ENCODE measurements at places on chromosomes 7 and 10.

GRCh38 chr7:71131256-71132126, 453 bp upstream of the GALNT17 start:
- peak; percentile 31 for DNase-seq

DNA sequence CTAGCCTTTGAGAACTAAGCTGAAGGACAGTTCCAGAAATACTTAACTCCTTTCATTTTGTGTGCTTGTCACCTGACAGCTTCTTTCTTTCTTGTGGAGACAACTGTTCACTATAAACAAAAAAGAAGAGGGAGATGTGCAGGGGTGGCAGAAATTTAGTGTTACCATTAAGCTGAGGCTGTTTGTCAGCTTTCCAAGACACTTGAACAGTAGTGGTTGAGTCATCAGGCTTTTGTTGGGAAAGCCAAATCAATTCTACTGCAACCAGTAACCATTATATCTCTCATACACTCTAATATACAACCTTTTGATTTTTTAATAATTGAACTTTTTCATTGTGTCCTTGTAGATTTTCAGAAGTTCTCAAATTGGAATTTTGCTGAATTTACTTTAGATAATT, 75.3 kb downstream of the POLL start:
- DNase-seq, result peak; percentile 31

DNA sequence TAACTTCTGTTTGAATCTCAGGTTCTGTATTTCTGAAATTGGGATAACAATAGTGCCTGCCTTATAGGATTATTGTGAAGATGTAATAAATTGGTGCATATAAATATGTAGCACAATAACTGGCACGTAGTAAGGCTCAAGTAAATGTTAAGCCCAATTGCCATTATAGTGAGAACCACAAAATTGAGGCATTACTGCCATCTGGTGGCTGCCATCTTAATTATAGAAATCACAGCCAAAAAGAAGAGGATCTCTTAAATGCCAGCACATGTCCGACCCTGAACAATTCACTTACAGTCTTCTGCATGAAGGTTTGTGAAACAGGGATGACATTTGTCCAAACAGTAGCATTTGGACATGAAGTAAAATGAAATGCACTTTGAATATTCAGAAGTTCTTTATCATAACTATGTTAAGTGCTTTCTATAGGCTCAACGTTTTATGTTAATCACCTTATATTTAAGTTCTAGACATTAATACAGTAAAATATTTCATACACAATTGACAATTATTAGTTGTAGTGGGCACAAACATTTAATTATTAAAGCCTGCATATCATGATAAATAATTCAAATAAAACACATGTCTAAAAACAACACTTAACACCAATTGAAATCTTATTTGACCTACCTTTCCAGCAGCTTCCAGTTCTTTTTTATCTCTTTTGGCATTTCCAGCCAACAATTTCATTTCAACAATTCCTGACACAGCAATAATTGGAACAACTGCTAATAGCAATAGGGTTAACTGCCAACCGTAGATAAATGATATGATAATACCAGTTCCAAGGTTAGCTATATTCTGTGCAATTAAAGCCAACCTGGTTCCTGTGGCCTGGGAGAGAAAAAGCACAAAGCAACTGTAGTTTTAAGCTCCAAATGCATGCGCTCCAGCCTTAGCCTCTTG, 58.5 kb downstream of the ABCB4 start:
- peak; percentile 62 for DNase-seq

GRCh38 chr7:84248843-84249242, 54.3 kb upstream of the SEMA3A start:
- no peak for DNase-seq

DNA sequence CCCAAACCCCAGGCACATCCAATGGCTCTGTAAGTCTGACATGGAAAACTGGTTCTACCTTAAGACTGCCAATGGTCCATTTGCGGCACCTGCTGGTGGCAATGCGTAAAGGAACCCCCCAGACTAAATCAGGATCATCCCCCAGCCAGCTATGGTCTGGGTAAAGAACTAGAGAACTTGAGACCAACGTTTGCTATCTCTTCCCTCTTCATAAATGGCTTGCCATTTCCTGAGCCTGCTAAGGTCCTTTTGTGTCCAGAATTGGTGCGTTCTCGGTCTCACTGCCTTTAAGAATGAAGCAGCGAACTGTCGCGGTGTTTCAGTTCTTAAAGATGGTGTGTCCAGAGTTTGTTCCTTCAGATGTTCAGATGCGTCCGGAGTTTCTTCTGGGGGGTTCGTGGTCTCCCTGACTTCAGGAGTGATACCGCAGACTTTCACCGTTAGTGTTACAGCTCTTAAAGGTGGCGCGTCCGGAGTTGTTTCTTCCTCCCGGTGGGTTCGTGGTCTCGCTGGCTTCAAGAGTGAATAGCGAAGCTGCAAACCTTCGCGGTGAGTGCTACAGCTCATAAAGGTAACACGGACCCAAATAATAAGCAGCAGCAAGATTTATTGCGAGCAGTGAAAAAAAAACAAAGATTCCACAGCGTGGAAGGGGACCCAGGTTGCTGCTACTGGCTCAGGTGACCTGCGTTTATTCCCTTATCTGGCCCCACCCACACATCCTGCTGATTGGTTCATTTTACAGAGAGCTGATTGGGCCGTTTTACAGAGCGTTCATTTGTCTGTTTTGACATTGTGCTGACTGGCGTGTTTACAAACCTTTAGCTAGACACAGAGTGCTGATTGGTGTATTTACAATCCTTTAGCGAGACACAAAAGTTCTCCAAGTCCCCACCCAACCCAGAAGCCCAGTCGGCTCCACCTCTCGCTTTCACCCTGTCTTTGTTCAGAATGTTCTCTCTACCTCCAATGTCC, 95.4 kb downstream of the ELMO1 start:
- no peak for DNase-seq

DNA sequence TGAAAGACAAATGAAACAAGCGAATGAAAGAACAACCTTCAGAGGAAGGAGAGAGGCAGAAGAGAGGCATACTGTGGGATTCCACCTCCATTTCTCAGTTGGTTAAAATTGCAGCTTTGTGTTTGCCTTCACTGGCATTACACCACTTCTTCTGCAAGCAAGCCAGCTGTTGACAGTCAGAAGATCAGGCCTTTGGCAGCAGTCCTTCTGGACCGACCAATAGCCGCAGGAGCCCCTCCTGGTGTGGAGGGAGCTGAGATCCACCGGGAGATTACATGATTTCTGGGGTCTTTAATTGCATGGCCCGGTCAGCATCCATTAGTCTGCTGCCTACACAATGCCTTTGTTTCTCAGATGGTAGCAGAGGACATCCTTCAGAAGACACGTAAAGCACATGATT, 206.7 kb downstream of the ADAM12 start:
- no peak for DNase-seq

DNA sequence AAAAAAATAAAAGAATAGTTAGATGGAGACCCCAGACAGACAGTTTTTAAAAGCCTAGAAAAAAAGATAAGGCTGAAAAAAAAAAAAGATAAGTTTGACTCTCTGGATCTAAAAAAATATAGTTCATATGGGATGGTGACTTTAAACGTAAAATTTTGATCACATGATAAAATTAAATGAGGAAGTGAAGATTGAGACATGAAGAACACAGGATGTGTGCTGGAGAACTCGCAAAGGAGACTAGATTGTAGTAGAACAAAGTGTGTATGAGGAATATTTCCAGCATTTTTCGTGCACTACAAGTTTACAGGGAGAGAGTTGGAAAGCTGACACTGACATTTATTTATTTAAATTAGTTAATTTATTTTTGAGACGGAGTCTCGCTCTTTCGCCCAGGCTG, 286.4 kb downstream of the PRPF18 start:
- DNase-seq, result no peak

DNA sequence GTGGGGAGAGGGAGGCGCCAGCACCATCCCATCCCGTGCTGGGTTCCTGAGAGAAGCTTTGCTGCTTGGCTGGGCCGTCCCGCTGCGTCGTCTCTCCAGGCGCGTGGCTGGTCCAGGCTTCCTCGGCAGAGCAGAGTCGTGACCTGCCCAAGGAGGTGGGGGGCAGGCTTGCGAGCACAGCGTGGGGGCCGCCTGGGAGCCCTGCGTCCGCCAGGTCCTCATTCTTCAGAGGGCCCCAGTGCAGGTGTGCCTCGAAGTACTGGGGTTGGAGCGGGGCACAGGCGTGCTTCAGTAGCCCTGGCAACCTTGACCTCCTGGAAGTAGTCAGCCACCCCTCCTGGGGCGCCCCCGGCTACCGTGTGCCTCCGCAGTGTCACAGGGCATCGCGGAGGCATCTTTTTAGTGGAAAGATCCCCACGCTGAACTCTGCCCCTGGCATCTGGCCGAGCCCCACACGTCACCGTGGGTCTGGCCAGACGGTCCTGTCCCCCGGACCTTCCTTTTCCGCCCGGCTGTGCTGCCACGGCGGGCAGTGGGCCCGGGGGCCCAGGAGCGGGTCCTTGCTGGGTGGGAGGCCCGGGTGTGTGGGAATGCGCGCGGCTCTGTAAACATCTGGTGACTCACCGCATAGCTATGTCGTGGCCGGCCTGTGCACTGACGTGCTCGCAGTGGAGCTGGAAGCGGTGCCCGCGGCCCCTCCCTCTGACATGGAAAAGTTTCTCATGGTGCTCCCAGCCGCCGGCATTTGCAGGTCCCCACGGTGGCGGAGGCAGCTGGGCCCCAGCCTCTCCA, 6.4 kb downstream of the MAFK start:
- DNase-seq, result peak; percentile 98

DNA sequence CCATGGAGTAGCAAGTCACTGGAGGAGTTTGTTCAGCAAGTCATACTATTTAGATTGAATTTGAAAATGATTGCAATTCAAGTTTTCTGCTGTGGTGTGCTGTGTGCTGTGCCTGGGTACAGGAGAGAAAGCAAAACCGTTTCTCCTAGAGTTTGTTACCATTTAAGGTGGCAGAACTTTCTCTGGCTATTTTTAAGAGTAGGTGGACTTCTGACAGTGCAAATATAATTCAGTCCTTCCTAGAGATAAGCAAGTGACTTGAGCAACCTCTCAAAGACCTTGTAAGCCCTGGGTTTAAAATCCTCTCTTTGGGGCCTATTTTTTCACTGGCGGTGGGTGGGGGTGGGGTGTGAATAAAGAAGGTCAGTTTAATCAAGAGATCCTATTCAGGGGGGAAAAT, 42.9 kb upstream of the FGL2 start:
- DNase-seq, result no peak

GRCh38 chr7:130096243-130096827, 26.0 kb downstream of the KLHDC10 start:
- peak; percentile 25 for DNase-seq

DNA sequence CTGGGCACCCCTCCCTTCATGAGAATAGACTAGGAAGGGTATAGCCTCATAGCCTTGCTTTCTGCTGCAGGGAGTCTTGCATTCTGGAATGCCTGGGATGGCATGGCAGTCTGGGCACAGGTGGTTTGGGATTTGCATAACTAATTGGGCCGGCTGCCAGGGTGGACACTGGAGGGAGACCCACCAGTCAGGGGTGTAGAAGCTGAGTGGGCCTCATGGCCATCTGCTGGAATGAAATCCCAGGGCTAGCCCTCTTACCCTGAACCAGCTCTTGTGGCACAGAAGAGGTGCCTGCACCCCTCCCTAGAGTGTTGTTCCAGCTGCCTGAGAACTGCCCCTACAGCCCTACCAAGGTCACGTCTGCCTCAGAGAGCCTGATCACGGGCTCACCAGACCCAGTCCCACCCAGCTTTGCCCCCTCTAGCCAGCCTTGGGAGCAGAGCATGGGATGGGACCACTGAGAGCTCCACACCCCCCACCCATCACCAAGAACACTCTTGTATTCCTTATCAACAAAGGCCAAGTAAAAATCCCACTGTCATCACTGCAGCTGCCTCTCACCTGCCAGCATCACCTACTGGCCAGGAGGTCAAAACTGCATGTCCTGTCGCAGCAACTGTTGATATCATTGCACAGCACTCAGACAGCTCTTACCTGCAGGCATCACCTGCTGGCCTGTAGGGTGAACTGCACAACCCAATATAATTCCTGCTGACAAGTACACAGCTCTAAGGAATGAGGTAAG, 148.9 kb downstream of the ZEB1 start:
- no peak for DNase-seq

GRCh38 chr10:124692100-124692446, 52.1 kb downstream of the FAM53B start:
- no peak for DNase-seq

GRCh38 chr10:32995751-32996150, 37.7 kb upstream of the ITGB1 start:
- DNase-seq, result no peak

- DNase-seq, result peak; percentile 68
Measured at GRCh38 chr7:108001764-108002725, 916 bp downstream of the LAMB1 start.

GRCh38 chr10:132488231-132488821, 49.3 kb upstream of the INPP5A start:
- no peak for DNase-seq

- peak; percentile 8 for DNase-seq
Measured at GRCh38 chr7:81053623-81054022, 134.8 kb upstream of the SEMA3C start.

GRCh38 chr10:47026301-47027107, 115.3 kb downstream of the PTPN20 start:
- no peak for DNase-seq

DNA sequence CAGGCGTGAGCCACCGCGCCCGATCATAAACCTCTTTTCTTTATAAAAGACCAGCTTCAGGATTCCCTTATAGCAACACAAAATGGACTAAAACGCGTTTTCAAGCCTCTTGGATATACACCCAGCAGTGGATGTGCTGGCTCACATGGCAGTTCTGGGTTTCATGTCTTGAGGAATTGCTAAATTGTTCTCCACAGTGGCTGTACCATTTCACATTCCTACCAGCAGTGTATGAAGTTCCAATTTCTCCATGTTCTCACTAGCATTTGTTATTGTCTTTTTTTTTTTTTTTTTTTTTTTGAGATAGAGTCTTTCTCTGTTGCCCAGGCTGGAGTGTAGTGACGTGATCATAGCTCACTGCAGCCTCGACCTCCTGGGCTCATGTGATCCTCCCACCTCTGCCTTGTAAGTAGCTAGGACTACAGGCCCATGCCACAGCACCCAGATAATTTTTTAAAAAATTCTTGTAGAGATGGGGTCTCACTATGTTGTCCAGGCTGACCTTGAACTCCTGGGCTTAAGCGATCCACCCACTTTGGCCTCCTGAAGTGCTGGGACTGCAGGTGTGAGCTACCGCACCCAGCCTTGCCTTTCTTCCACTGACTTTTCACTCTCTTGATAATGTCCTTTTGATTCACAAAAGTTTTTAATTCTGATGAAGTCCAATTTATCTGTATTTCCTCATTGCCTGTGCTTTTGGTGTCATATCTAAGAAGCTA, 17.4 kb downstream of the TECPR1 start:
- DNase-seq, result no peak

DNA sequence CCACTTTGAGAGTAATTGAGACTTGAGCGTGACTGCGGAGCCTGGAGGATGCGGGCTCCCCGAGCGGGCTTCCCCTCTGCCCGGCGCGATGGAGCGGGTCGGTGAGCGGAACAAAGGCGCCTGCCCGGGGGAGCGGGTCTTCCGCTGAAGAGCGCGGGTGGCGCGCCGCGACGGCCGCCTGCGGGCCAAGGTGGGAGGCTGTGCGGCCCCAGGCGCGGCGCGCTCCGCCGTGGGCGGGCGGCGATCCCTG, at the start of gene GALNT17:
GALNT17 (plus strand) TSS at position 18 of the 250 bp plus-strand sequence.
- DNase-seq, result no peak

All from fibroblast of skin of abdomen (primary cell).